ENCODE measurements at places on chromosomes 1 and 21. TPM values are rescaled to one million over a fixed set of nuclear protein-coding genes. Genes with fewer than 3 reads are reported as not detected.

Gene KRTAP12-2
- polyA plus RNA-seq: not detected

DNA sequence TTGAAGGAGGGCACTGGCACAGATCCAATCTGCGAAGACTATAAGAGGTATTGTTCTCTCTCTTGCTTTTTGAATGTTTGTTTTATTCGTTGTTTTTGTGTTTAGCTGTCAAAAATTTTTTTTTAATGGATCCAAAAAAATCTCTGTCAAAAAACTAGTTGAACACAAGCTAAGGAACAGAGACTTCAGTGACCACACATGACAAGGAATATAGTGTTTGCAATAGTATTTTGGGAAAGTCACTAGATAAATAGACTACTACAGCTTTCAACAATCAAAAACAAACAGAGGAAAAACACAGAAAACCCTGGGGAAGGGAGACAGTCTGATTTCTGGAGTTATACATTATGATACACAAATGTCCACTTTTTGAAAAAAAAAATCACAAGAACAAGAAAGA lies 36.9 kb upstream of the COA6 start:
- DNase-seq: no peak

Gene PDE9A
- polyA plus RNA-seq: 11.5 TPM

GRCh38 chr1:68145418-68146126 lies 86.8 kb downstream of the WLS start:
- DNase-seq: no peak

DNA sequence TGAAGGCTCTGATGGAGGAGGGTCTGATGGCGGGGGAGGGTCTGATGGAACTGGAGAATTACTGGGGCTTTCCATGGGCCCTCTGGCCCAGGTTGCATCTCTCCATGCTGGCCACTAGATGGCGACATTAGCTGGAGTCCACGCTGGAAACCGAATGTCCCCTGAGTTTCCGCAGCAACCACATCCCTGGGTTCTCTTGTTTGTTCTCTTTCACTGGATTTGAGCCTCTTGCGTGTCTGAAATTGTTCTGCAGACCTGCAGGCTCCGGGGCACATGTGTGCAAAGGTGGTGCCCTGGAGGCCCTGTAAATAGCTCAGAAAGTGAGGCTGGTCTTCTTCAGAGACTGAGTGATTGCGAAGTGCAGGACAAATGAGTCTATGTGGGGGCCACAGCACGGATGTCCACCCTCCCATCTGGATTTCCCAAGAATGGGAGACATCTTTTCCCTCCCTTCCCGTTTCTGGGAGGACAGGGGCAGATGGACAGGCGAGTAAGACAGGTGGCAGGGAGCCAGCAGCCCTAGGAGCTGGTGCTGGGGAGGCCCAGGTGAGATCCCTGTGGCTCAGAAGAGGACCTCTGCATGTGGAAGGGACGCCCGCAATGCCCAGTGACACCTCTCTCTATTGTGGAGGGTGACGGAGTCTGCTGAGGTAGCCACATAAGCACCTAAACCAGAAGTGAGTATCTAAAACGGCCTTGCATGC lies 73.2 kb upstream of the ABCG1 start:
- peak; percentile 74 for DNase-seq

DNA sequence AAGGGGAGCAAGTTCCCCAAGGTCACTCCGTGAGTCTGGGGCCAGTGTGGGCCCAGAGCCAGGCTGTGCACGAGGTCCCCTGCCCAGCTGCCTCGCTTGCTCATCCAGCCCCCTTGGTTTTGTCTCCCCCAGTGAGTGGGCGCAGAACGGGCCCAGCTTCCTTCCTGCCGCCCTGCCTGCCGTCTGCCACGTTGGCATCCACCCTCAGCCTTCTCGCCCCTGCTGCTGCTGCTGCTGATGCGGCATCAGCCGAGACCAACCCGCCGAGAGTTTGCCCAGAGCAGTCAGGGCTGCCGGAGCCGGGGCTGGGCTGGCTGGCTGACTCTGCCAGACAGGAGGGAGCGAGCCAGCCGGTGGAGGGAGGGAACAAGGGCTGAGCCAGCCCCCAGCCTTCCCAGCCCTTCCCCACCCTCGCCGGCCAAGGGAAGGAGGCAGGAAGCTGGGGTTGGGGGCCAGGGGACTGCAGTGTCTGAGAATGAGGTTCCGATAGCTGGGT lies 31.4 kb upstream of the WASF2 start:
- DNase-seq: no peak

DNA sequence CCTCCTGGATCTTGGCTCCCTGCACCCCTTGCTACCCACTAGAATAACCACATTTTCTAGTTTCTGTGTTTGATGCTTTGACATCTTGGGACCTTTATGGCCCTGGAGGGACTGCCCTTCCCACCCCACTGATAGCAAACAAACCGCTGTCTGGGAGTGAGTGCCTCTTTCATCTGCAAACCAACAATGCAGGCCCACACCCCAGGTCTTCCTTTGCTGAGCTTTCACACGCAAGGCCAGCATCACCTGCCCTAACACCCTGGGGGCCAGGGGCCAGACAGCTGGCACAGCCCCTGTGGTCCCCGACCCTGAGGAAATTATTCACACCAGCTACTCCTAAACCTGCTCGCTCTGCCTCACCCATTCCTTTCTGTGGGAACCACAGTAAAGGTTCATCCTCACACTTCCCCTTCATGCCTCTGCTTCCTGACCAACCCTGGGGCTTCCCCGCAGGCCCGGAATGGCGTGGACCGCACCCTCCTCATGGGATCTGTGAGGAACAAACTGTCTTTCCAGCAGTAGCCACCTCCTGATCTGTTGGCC lies 15.4 kb downstream of the SLC2A7 start:
- DNase-seq: no peak

GRCh38 chr1:153202006-153202405 lies 1.2 kb upstream of the LELP1 start:
- no peak for DNase-seq

- DNase-seq: no peak
Observed at GRCh38 chr1:90474731-90475130, 242.4 kb downstream of the BARHL2 start.

DNA sequence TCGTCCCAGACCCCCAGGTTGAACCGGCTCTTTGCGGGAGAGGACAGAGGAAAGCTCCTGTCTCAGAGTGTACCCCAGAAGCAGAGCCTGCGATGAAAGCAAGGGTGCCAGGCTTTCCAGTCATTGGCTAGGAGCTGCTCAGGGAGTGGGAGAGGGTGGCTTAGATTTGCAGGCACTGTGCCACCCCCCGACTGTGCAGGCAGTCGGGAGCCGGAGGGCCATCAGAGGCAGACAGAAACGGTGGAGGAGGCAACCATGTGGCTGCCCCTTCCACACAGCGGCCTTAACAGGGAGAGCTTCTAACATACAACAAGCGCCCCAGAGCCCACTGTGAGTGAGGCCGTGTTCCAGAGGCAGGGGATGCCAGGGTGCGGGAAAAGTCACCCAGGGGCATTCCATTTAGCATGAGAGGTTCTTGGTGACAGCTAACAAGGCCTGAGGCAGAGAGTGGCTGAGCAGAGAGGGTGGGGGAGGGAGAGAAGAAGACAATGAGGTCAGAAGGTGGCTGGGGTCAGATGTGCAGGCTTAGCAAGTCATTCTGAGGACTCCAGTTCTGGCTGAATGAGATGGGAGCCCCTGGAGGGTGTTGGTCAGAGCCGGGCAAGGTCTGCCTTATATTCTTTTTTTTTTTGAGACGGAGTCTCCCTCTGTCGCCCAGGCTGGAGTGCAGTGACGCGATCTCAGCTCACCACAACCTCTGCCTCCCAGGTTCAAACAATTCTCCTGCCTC lies 9.5 kb upstream of the C1orf167 start:
- no peak for DNase-seq

Gene CR1
- polyA plus RNA-seq: 1.2 TPM

DNA sequence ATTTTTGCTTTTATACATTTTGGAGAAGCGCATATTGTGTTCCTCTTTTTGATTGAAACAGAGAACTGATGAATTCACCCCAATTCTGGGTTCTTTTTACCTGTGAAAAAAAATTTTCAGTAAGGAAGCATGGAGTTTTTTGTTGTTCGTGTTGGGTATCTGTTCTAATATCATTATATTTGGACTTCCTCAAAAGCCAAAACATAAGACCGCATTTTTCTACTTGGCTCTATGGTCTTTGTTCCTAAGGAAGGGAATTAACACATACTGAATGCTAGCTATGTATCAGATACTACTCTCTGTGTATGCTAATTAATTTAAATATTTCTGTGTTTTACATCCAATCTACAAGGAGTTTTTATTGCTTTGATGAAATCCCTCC lies 12.9 kb downstream of the EPB41 start:
- DNase-seq: no peak

Data from muscle of arm (tissue), 14 donors.